ENCODE measurements at places on chromosomes 11 and 22.

DNA sequence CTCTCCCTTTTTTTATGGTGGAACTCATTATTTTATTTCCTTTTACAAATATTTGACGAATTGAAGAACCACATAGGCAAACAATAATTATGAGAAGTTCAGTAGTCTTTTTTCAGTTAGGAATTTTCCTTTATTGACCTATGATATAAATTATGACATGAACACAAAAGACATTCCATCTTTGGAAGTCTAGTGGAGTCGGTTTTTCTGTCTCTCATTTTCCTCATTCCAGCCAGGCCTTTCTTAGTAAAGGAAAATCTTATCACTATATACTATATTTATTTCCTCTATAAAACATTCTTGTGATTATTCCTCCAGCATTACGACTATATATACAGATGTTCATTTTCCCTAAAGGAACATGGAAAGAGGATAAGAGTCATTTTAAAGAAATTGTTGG is 1046.1 kb downstream of the DLG2 start:
- DNase-seq, result no peak

DNA sequence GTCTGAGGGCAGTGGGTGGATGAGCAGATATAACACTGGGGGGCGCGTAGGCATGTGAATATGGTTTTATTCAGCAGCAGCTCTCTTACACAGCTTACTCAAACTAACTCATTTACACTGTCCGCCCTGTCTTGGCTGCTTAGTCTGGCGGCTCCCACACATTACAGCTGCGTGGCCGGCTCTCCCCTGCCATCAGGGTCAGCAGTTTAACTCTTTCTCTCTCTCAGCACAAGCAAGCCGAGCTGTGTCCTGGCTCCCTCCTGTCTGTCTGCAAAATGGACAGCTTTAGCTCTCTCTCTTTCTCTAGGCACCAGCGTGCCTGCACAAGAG is 1310.1 kb upstream of the RAG2 start:
- DNase-seq, result no peak

GRCh38 chr11:103949781-103950180 is 86.7 kb upstream of the DDI1 start:
- no peak for DNase-seq

DNA sequence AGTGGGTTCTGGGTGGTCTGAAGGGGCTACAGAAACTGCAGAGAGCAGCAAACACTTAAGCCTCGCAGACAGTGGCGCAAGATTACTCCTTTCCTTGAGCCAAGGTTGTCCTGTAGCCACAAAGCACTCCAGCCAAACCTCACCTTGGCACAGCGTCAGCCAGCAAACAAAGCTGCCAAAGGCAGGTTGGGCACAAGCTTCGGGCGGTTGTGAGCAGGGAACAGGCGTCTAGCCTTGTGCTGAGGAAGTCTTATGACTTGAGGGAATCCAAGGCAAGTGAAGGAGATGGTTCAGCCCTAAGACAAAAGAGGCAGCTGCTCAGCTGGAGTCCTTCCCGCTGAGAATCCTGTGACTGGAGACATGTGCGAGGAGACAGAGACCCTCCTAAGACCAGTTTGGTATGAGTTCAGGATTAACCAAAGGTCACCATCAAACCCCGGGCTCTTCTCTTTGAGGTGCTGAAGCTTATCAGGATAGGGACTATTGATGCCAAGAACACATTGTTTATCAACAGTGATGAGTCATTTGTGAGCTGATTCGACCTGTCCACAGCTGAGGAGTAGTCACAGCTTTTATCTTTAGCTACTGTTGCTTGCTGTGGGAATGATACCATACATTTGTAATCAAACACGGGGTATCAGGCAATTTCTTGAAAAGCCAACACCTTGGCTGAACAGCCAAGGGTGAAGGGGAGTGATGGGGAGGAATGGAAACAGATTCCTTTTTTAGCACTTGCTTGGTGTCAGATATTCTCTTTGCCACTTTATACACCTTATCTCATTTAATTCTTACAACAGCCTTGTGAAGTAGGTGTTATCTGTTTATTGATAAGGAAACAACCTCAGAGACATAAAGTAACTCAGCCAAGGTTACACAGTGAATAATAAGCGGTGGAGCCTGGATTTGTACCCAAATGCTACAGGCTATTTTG is 4.6 kb downstream of the ADM start:
- no peak for DNase-seq

- no peak for DNase-seq
These were observed 8.6 kb upstream of the KMT2A start for GRCh38 chr11:118427707-118428106.

DNA sequence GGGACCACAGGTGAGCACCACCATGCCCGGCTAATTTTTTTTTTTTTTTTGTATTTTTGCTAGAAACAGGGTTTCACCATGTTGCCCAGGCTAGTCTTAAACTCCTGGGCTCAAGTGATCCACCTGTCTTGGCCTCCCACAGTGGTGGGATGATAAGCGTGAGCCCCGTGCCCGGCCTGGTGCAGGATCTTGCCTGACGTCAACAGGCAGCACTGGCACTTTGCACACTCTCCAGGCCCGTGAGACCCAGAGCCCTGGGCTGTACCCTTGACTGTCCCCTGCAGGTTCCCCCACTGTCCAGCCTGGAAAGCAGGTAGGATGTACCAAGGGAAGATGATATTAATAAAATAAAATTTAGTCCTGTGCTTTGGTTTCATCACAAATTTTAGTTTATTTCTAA is 29.1 kb upstream of the PANX2 start:
- DNase-seq, result no peak

DNA sequence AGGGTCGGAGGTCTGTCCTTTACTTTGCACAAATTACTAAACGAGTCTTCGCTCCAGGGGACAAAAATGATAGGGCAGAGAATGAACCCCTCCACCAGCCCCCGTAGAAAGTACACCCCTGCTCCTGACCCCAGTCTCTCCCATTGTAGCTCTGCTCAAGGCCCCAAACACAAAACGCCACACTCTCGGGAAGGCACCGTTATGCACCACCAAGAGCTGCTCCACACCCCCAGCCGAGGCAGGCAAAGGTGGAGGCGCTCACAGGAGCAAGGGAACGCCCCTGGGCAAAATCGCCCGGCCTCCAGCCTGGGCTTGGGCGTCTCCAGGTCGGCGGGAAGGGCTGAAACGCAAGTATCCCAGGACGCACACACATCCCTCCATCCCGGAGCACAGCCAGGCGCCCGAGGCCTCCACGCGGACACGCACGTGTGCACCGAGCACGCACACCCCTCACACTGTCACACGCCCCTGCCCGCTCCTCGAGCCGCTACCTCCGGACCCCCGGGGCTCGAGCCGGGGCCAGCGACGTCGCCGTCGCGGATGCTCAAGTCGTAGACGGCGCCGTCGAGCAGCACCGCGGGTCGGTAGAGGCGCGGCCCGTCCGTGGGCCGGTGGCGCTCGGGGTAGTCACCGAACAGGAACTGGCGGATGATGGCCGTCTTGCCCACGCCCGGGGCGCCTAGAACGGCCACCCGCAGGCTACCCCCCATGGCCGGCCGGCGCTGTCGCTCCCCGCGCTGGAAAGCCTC is 786 bp downstream of the RASL10A start:
- no peak for DNase-seq

DNA sequence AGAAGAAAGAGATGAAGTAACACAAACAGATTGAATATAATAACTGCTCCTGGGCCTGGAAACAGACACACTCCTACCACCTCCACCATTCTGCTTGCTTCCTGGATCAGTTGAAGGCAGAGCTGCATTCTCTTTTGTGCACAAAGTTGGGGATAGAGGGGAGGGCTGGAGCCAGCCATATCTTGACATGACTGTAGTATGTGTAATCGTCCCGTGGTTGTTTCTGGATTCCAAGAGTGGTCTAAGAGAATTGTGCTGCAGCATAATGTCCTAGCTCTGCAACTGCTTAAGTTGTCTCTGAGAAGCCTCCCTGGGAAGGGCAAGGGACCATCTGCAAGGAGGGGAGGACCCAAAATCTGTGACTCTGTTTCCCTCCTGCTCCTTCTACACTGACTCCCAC is 3.2 kb downstream of the CRY2 start:
- DNase-seq, result no peak

DNA sequence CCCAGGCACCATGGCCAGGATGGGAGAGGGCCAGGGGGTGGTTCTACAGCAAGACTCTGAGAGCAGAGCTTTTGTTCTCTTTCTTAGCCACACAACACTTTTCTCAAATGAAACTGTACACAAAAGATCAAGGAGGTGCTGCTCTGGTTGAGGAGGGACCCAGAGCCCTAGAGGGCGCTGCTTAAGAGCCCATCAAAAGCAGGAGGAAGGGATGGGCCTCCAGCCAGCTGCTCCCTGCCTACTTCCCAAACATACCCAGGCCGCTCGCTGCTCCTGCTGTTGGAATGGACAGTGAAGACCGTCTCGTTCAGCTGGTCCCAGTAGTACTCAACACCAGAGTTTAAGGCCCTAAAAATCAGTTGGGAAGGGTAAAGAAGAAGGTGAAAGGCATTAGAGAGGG is 18.4 kb upstream of the CHRM4 start:
- no peak for DNase-seq

DNA sequence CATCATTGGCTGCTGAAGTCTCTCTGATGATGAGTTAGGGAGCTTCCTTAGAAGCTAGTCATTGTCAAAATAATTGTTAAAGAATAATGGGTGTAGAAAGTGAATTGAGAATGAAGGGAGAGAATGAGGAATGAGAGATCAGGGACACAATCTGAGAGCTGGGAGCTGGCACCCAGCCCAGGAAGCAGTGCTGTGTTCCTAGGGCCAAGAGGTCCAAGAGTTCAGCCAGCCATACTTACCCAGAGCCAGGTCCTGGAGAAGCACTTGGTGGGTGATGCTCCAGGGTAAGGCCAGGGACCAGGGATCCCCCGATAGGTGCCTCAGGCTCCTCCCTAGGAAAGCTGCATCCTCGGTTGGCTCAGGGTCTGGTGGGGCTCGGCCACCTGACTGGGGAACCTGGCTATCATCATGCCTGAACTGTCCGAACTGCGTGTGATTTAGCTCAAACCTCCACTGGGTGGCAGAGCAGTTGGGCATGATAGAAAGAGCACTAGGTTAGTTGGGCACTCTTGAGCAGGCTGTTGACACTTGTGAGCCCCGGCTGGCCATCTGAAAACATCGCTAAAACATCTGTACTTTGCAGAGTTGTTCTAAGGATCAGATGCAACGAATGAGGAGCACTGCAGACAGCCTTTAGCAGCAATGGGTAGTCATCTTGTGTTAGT is 123.9 kb upstream of the NCAM1 start:
- DNase-seq, result no peak

GRCh38 chr11:70250876-70251658 is 19.4 kb upstream of the PPFIA1 start:
- no peak for DNase-seq

DNA sequence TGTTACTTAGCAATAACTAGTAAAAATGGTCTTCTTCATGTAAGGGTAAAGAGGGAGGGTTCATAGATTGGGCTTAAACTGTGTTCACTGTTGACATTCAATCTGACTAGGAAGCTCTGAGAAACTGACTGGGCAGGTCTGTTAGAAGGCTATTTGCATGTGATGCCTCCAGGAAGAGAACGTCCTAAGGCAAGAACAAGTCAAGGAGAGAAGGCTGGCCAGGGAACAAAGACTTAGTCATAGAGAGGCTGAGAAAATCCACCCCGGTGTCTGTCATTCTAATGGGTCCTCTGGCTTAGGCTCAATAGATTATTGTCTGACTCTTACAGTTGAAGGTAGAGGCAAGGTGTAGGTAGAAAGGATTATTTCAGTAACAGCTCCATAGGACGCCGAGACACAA is 50.3 kb upstream of the CD44 start:
- no peak for DNase-seq

GRCh38 chr22:30566125-30566524 is 8.3 kb downstream of the GAL3ST1 start:
- no peak for DNase-seq

- no peak for DNase-seq
These were observed 261.9 kb upstream of the PLET1 start for GRCh38 chr11:112522536-112522935.

GRCh38 chr22:23180893-23181720 is 798 bp downstream of the BCR start:
- no peak for DNase-seq

DNA sequence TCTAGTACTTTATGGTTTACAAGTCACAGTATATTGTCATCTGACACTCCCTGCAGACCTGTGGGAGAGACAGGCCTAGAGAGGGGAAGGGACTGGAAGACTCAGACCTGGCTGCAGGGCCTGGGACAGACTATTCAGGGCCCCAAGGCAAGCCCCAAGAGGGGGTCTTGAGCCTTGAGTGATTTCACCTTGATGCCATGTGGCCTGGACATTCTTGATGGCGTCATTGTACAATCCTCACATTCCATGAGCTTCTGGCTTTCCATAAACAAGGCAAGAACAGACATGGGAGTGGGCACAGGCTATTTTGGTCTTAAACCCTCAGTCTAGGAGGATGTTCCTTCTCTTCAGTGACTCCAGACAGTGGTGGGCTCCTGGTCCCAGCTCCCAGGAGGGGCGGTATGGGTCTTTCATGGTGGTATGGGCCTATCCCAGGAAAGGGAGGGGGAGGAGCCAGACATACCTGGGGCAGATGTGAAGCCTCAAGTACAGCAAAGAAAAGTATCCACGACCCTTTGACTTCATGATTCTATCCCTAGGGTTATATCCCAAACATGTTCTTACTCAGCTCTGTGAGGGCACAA is 1.8 kb upstream of the TBC1D10A start:
- no peak for DNase-seq

DNA sequence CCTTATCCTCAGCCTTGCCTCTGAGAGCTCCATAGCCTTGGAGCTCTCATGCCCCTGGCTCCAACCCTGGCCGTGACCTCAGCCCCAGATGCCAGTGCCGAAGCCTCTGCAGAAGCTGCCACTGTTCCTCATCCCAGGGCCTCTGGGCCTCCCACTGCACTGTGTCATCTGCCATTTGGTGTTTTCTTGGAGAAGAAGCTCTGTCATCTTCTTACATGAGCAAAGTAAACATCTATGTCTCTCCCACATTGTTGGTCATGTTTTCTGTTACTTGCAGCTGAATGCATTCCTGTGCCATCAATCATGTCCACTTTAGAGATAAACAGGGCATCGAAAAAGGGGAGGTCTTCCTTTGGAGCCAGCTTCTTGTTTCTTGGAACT is 45.0 kb upstream of the FTH1 start:
- no peak for DNase-seq

GRCh38 chr11:32616903-32617302 is 33.3 kb downstream of the EIF3M start:
- no peak for DNase-seq
